Mammary epithelial cell (primary cell): ENCODE measurements at places on chromosomes 11 and 22. TPM values are rescaled to one million over a fixed set of nuclear protein-coding genes. Genes with fewer than 3 reads are reported as not detected.

The GSTT4 gene
- not detected in 2 replicates for total RNA-seq

The MPEG1 gene
- not detected in 2 replicates for total RNA-seq

The CD6 gene
- not detected in 2 replicates for total RNA-seq

The HORMAD2 gene
- not detected in 2 replicates for total RNA-seq

The C22orf42 gene
- total RNA-seq = not detected

The SYT13 gene
- total RNA-seq = 0.33 TPM

The SLCO2B1 gene
- total RNA-seq = not detected in 2 replicates

The PIH1D2 gene
- 2.2 TPM for total RNA-seq

The DDI1 gene
- total RNA-seq = not detected

The OR10G6 gene
- total RNA-seq = not detected in 2 replicates

The MEI1 gene
- not detected in 2 replicates for total RNA-seq

The ASPHD2 gene
- total RNA-seq = 6.1 and 6.2 TPM in 2 replicates

The SCGB1C1 gene
- total RNA-seq = not detected

The OR2AT4 gene
- total RNA-seq = not detected

The MPZL3 gene
- 25.7 TPM for total RNA-seq

The GGTLC2 gene
- not detected for total RNA-seq

The FAM168A gene
- 24.1 and 33.4 TPM in 2 replicates for total RNA-seq
